Right renal cortex interstitium (tissue), 3 donors: ENCODE measurements at places on chromosomes 6 and 20. TPM values are rescaled to one million over a fixed set of nuclear protein-coding genes. Genes with fewer than 3 reads are reported as not detected.

- no peak for DNase-seq
Measured at GRCh38 chr20:25573288-25574251, 11.8 kb downstream of the NINL start.

The KCNK16 gene
- not detected for polyA plus RNA-seq

The MOG gene
- polyA plus RNA-seq, result not detected

- peak; percentile 35 for DNase-seq
Measured at GRCh38 chr20:54208548-54209176, 775 bp downstream of the PFDN4 start.

DNA sequence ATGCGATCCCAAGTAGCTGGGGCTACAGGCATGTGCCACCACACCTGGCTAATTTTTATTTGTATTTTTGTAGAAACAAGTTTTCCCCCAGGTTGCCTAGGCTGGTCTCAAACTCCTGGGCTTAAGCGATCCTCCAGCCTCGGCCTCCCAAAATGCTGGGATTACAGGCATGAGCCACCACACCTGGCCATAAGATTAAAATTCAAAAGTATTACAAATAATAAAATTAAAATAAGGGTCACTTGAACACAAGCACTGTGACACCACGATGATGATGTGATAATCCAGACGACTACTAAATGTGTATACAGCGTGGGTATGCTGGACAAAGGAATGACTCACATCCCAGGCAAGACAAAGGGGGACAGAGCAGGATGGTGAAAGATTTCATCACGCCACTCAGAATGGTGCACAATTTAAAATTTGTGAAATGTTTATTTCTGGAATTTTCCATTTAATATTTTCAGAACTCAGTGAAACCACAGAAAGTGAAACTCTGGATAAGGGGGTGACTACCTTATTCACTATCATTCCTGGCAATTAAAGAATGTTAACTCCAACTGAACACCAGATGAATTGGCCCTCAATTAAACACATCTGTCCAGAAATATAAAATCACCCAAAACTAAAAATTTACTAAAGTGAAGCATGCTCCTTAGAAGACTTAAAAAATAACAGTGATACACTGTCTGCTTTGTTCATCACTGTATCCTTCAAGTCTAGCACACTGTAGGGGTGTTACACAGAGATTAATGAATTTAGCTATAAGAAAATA, 13.1 kb downstream of the B4GALT5 start:
- DNase-seq, result no peak

The OVOL2 gene
- polyA plus RNA-seq, result 1.1 TPM

GRCh38 chr6:70166088-70166958, 136.6 kb downstream of the COL9A1 start:
- peak; percentile 18 for DNase-seq

The ZNF165 gene
- polyA plus RNA-seq, result 4.7 TPM

GRCh38 chr6:150511313-150511712, 88.4 kb upstream of the PLEKHG1 start:
- DNase-seq, result no peak

The TTK gene
- polyA plus RNA-seq, result 25.8 TPM

DNA sequence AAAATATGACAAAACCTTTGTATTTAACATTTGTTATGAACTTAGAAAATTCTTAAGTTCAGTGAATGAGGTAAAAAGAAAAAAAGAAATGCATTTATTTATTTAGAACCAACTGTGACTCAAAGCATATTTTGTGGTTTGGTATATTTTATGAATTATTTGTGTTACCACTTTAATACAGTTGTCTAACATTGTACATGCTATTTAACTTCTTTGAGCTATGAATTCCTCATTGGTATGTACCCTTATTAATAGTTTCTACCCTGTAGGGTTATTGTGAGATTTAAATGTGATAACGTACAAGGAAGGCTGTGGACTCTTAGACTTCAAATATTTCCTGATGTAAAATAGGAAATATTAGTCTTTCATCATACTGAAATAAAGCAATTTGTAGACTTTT, 162.6 kb downstream of the MMUT start:
- DNase-seq, result no peak

DNA sequence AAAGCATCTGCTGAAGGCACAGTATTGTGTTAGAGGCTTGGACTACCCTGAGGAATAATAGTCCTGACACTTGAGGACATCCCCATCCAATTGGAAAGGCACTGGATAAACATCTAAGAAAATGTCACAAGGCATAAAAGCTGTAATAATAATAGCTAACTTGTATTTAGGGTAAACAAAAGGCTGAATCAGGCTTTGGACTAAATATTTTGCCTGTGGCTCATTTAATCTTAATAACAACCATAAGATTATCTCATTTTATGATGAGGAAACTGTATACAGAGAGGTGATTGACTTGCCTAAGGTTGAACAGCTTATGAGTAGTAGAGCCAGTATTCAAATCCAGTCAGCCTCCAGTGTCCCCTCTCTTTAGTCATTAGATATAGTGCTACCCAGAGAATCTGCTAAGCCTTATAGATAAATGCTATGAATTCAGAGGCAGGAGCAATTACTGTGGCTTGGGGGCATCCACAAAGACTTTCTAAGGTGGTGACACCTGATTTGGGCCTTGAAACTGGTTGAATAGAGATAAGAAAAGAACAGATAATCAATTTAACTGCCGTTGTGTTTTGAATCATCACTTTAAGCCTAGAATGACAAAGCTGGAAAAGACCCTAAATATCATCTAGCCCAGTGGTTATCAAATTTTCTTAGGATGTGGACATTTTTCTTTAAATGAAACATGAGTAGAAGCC, 7.5 kb upstream of the ZSWIM1 start:
- no peak for DNase-seq

- no peak for DNase-seq
Measured at GRCh38 chr6:148324297-148324985, 18.2 kb upstream of the SASH1 start.

DNA sequence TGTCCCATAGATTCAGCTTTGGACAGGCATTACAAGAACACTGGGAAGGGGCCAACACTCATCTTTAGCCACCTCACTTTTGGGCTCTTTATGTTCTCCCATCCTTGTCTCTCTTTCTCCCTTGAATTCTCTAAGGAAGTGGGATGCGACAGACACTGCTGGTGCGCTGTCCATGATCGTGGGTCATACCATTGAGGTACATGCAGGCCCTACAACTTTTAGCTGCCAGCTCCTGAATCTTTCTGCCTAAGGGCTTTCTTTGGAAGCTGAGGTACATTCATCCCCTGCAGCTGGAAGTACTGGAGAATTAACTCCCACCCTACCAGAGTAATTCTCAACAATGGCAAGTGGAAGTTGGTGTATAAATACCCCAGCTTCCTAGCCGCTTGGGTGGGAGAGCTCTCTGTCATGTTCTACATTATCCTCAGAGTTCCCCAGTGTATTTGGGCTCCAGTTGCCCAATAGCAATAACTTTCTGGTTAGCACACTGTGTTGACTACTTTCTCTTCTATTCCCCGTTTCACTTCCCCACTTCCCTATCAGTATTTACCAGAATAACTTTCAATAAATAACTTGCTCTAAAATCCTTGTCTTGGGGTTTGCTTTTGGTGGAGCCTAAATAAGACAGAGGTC, 309.4 kb upstream of the RNF24 start:
- DNase-seq, result no peak

DNA sequence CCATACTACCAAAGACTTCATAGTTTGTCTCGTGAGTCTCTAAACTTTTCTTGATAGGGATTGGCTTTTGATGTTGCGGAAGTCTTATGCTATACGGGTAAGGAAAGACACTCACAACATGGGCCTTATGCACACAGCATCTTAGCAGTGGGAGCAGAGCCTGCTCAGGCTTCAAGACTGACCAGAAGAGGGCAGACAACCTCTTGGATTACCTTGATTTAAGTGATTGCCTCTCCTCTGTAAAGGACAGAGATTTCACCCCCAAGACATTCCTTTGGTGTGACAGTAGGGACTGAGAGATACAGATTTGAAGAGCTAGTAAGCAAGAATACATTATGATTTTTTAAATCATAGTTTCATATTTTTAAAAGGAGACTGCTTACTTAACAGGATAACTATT, 71.0 kb upstream of the SAMD3 start:
- no peak for DNase-seq

DNA sequence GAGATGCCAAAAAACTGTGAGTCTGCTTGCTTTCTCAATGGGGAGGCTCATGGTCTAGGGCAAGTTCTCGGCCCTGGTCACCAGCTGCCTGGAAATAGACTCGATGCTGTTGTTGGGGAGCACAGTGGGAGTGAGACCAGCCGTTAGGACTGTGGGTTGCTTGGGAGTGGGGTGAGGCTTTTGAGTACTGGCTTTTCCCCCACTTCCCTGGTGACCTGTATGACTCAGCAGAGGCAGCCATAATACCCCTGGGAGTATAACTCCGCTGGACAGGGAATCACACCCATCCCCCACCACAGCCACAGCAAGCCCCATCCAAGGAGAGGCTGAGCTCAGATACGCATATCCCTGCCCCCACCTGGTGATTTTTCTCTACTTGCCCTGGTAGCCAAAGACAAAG, 48.9 kb upstream of the OGFRL1 start:
- DNase-seq, result no peak

DNA sequence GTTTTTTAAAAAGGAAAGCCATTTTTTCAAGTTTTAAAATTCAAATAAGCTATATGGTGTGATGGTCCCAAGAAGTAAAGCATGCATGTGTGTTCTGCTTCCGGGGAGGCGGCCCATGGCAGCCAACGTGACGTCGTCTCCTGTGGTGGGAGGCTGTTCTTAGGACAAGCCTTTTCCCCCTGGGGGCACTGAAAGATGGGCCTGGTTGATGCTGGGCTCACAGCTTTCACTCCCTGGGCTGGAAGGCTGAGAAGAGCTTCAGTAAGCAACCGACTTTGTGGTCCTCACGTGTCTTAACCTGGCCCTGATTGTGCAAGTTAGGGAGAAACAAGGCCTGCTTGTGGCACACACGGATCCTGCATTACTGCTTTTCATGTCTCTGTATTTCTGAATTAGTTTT, 84.1 kb downstream of the SMOC2 start:
- no peak for DNase-seq

GRCh38 chr6:70686548-70687133, 19.0 kb downstream of the SMAP1 start:
- no peak for DNase-seq

- DNase-seq, result no peak
Measured at GRCh38 chr20:19515074-19515473, 243.0 kb upstream of the RIN2 start.

The TAF11 gene
- polyA plus RNA-seq, result 52.3 TPM

GRCh38 chr6:35642471-35643161, 46.1 kb downstream of the FKBP5 start:
- DNase-seq, result no peak

The RCAN2 gene
- polyA plus RNA-seq, result 27.8 TPM

GRCh38 chr6:52016915-52017748, 70.3 kb downstream of the PKHD1 start:
- DNase-seq, result no peak

DNA sequence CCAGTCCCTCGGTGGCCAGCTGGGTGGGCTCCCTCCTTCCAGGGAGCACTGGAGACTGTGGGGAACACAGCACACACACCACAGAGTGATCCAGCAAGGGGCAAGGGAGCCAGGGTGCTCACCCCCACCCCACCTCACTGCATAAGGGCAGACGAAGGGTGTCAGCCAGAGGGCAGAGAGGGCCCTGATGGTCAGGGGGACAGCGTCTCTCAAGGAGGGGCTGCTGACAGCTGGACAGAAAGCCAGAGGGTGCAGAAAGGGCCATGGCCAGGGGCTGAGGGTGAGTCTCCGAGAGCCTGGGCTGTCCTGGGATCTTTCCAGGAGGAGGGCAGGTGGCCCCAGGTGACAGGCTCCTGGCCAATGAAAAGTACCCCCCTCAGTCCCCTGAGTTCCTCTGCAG, 73.4 kb upstream of the PMEPA1 start:
- DNase-seq, result no peak

GRCh38 chr20:17969884-17970409, 1.1 kb downstream of the MGME1 start:
- no peak for DNase-seq

DNA sequence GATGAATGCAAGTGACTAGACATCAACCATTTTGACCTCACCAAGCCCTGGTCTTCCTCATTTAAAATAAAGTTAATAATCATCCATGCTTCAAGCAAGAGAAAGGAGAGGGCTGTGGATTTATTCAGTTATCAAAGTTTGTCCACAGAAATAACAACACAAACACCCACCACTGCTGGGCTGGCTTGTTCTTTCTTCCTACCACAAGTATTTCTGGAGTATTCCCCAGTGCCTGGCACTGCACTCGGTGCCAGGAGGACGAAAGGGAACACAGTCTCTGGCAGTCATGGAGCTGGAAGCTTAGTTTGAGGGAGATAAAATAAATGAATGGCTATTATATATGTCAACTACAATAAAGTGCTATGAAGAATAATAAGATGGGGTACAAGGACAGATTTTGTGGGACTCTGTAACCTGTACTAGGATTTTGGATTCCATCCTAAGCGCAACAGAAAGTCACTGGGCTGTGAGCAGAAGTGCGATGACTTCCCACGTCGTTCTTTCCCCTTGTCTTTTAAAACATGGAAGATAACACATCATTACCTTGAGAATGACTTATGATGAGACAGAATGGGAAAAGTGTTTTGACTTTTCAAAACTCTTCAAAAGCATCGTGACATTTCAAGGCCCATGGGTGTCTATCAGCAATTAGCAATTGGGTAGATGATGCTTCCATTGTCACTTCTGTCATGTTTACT, 74.5 kb upstream of the TRAF3IP2 start:
- DNase-seq, result no peak

- DNase-seq, result no peak
Measured at GRCh38 chr6:111858347-111858746, 14.9 kb downstream of the FYN start.

DNA sequence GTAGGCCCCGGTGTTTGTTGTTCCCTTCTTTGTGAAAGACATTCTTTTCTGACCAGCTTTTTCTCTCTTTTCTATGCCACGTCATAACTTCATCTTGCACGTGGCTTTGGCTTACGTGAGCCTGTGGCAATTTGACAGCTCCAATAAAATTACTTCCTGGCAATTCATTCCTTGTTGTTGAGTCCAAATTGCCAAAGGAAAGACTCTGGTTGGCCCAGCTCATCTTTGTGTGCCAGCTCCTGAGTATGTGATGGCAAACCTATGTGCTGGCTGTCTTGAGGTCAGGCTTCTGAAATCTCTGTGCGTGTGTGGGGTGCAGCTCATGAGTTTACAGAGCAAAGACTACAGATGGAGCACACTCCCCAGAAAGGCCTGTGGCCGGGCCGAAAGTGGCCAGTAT, 272.5 kb upstream of the SGK1 start:
- DNase-seq, result no peak

DNA sequence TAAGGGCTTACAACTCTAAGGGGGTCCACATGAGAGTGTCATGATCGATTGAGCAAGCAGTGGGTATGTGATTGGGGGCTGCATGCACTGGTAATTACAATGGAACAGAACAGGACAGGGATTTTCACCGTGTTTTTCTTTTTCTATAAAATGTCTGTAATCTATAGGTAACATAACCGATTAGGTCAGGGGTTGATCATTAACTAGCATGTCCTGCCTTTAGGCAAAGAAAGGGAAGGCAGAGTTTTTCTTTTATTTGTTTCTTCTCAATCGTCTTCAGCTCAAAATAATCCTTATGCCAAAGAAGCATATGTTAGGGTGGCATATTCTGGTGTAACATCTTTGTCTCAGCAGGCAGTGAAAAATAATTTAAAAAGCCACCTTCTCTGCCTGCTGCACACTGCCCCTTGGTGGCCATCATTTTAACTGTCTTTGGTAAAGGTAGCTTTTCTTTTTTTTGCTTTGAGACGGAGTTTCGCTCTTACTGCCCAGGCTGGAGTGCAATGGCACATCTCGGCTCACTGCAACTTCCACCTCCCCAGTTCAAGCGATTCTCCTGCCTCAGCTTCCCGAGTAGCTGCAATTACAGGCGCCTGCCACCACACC, 9.7 kb upstream of the CEP43 start:
- DNase-seq, result no peak
